ENCODE measurements at places on chromosomes 16 and 17.
A peak's percentile ranks its signal among the peaks of the same experiment; 100 is the strongest.

DNA sequence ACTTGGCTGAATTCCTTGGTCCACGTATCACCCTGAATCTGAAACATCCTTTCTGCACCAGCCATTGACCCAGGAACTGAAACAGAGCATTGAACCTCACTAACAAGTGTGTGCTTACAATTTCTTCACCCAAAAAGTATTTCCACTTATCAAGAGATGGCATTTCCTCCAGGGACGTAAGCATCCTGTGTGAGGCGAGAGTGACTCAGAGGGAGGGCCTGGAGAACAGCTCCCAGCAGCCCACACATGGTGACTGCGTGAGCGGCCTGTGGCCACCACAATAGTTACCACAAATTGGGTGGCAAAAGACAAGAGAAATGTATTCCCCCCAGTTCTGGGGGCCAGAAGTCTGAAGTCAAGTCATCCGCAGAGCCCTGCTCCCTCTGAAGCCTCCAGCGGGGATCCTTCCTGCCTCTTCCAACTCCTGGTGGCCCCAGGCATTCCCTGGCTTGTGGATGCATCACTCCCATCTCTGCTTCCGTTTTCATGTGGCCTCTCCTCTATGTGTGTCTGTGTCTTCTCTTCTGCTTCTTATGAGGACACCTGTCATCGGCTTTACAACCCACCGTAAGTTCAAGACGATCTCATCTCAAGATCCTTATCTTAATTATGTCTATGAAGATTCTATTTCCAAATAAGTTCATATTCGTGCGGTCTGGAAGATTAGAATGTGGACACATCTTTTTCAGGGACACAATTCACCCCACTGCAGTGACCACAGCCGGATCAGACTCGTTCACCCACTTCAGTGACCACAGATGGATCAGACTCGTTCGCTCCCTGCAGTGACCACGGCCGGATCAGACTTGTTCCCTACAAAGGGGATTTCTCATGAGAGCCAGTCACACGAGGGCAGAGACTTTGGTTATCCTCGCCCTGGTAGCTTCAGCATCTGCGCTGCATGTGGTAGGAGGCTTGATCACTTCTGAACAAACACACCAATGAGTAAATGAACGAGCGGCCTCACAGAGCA, 122.6 kb upstream of the FOXF1 start:
- no peak for DNase-seq

- DNase-seq: no peak
Observed at GRCh38 chr17:82400830-82401229, 17.3 kb upstream of the HEXD start.

DNA sequence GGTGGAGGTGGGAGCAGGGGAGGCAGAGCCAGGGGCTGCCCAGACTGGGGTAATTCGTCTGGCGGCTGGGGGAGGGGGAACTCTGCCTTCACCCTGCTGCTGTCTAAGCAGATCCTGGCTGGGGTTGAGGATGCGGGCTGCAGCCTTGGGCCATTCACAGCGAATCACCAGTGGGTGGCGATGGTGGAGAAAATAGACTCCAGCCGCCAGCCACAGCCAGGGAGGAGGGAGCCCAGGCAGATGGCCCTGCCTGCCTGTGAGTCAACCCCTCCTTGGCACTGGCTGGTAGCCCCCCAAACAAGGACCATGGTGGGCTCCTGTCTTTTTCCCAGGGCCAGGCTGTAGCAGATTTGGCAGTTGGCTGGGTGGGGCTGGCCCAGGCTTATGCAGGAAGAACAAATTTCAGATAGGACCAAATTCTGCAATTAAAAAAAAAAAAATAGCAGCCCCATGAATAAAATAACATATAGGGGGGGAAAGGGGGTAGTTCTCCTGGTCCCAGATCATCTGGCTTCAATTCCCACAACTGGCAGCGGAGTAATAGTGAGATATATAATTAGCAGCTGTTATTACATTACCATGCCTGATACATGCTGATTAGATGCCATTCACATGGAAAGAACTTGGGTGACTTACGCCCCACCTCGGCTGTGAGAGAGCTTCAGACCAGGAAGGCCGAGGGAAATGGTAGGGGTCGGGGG, 41.5 kb upstream of the CDH5 start:
- DNase-seq: no peak

- no peak for DNase-seq
Observed at GRCh38 chr16:69340095-69340644, 598 bp downstream of the NIP7 start.

DNA sequence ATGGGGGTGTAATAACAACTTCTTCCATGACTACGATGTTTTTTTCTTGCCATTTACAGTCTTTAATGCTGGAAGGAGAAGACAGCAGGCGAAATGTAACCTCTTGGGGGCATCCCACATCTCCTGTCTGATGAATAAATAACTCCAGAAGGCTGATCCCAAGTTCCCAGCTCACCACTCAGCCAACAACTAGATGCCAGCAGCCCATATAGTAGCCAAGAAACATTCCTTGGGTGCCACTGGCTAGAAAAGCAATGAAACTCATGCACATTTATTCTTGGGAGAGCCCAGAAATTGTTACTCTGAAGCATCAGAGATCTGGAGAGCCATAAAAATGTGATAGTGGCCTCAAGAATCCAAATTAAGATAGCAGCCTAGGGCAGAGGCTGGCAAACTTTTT, 22.7 kb upstream of the TMEM101 start:
- DNase-seq: no peak

- no peak for DNase-seq
Observed at GRCh38 chr16:13176711-13177110, 275.3 kb downstream of the SHISA9 start.

DNA sequence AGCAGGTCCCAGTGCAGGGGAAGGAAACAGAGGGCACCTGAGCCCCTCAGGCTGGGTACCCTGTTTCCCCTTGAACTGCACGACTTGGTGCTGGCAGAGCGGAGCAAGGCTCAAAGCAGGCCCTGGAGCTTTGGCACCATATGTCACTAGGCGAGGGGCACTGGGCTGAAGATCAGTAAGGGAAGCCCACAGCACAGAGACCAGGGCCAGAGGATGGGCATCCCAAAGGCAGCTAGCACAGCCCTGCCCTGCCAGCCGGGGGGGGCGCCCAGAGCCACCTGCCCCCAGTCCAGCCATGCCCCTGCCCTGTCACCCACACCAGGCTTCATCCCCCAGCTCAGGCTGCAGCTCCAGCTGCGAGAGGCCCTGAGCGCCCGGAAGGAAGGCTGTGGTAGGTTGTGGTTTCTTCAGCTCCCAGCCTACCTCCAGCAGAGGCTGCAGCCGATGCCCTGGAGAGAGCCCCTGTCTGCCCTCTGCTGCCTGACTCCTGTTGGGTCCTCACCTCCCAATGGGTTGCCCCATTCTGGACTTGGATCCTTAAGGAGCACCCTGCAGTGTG, 10.9 kb downstream of the NHERF1 start:
- DNase-seq: no peak

GRCh38 chr17:47643116-47643515, 6.6 kb upstream of the KPNB1 start:
- DNase-seq: no peak

- DNase-seq: no peak
Observed at GRCh38 chr16:53519417-53520091, 16.5 kb upstream of the AKTIP start.

DNA sequence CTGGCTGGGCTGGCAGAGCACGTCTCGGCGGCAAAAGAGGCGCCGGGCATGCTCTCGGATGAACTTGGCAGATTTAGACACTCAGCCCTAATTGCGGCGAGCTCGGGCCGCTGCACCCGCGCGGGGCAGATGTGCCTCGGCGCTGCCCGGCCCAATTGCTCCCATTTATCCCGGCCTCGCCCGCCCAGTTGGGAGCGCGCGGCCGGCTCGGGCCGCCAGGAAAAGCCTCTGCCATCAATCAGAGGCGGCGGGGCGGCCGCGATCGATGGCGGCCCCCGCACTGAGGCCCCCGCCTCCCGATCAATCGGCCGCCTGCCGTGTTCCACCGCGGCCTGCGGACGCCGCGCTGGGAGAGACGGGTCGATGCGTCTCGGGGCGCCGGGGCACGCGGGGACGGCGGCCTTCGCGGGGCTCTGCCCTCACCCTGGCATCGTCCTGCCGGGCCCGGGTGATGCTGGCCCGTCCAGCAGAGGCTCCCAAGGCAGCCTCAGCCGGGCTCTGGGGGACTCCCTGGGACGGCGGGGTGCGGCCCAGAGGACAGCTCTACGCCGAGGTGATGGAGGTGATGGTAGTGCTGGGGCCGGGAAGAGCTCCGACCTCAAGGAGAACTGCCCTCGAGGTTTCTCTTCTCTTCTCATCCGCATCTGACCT, 200.9 kb upstream of the N4BP1 start:
- DNase-seq: no peak

- no peak for DNase-seq
Observed at GRCh38 chr16:8665529-8665928, 8.9 kb upstream of the ABAT start.

GRCh38 chr17:40194821-40195220, 17.6 kb downstream of the RAPGEFL1 start:
- DNase-seq: no peak

- peak; percentile 36 for DNase-seq
Observed at GRCh38 chr17:39754958-39755553, 17.3 kb downstream of the GRB7 start.

GRCh38 chr17:9472094-9472493, 103.5 kb downstream of the STX8 start:
- no peak for DNase-seq

GRCh38 chr16:85825326-85825725, 25.8 kb downstream of the COX4I1 start:
- DNase-seq: no peak

DNA sequence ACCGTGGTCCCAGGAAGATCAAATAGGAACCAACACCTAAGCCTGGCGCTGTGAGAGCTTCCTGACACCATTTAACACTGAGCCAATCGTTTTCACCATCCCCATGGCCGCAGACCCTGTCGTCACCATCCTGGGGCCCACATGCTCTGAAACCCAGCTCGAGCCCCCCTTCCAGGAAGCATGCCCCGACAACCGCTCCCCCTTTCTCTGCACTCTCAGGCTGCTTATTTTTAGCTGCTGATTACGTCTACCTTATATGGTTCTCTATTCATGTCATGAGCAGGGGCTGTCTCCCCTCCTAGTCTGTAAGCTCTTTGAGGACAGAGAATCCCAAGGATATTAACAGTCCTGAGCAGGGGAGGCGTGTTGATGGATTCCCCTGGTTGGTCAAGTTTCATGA, 10.5 kb downstream of the SRL start:
- DNase-seq: no peak

GRCh38 chr17:81287741-81288430, 7.2 kb downstream of the SLC38A10 start:
- DNase-seq: no peak

DNA sequence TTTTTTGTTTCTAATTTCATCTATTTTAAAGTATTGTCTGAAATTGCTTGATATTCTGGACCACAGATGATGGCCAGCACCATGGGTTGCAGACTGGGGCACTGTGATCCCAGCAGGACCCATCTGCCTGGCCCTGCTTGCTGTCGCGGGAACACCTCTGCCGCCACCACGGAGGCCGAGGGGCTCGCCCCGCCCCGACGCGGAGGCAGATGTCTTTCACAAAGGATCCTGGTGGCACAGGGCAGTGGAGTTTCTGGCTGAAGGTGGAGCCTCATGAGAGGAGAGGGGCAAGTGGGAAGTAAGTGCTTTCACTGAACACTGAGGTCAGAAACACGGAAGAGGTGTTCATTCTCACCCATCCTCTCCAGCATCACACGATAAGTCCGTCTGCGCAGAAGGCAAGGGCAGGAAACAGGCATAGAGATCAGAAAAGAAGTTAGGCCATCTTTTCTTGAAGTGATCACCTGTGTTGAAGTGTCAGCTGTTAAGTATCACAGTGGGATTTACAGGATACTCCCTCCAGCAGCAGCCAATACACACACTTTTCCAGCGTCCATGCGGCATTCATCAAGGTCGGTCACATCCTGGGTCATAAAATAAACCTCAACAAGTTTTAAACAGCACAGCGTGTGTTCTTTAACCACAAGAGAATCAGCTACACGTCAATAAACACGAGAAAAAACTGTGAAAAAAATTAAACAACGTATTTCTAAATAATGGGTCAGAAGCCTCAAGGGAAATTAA, 194.5 kb downstream of the RPTOR start:
- DNase-seq: no peak

DNA sequence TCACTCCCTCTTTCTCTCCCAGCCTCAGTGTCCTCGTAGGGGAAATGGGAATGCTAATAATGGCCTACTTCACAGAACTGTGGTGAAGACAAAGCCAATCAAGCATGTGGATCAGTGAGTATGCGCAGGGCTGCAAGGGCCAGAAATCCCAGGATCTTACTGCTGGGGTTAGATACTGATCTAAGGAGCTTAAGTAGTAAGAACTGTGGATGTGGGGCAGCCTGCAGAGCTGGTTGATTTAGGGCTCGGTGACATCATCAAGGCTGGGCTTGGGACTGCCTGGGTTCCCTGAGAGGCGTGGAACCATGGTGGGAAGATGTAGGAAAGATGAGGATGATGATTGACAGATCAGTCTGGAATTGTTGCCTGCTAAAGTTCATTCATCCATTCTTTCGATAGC, 25.6 kb downstream of the GOSR2 start:
- DNase-seq: no peak

DNA sequence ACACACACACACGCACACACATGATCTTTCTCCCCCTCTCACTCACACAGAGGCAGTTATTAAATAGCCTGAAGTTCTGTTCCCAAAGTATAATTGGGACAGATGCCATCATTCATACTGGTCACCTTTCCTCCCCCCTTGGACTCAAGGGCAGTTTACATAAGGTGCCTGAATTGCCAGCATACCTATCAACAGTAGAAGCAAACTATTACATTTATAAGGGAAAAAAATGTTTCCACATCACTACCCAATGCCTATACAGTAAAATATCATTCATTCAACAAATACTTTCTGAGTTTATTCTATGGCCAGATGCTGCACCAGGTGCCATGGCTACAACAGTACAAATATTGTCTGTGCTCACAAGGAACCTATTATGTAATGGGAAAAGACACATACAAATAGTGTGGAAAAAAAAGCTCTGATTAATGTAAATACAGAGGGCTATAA, 6.3 kb downstream of the CNTD1 start:
- no peak for DNase-seq

DNA sequence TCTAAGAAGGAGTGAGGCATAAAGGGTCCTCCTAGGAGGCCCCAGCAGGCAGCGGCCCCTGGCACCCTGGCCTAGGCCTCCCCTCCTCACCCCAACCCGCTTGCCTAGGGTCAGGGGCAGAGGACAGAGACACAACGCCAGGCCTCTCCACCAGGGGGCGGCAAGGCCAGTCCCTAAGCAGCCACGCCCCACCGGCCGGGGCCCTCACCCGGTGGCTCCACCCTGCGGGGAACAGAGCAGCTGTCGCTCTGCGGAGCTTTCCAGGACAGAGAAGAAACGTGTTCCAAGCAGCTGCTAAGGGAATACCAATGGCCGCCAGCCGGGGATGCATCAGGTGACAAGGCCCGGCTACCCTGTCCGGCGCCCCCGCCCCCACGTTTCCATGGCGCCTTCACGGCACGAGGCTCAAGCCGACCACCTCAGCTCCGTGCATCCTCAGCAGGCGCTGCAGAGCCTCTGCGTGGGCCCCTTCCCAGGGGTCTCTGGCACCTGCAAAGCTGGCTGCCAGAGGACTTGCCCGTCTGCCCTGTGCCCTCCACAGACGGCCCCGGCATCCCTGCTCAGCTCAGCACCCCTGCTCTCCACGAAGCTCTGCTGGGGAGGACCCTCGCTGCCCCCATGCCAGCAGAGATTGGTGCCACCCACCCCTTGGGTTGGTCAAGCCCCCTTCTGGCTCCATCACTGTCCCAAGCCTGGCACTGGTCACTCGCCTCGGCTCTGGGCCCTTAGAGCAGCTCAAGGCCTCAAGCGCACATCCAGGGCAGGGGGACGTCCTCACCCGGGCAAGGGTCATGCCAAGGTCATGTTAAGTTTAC, 5.6 kb downstream of the ZNF598 start:
- DNase-seq: peak; percentile 88
